ENCODE measurements at places on chromosomes 6 and 20.
A peak's percentile ranks its signal among the peaks of the same experiment; 100 is the strongest.

DNA sequence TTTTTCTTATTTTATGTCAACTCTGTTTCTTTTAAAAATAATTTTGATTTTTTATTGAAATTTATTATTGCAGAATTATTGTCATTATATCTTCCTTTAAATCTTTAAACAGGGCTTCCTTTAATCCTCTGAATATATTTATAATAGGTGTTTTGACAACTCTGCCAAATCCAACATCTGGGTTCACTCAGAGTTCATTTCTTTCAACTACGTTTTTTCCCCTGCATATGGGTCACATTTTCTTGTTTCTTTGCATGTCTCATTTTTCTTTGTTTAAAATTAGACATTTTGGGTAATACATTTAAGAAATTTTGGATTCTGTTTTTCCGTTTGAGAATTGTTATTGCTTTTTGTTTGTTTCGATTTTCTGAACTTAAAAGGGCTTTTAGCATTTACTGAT, 655.1 kb upstream of the CITED2 start:
- peak; percentile 30 for DNase-seq

DNA sequence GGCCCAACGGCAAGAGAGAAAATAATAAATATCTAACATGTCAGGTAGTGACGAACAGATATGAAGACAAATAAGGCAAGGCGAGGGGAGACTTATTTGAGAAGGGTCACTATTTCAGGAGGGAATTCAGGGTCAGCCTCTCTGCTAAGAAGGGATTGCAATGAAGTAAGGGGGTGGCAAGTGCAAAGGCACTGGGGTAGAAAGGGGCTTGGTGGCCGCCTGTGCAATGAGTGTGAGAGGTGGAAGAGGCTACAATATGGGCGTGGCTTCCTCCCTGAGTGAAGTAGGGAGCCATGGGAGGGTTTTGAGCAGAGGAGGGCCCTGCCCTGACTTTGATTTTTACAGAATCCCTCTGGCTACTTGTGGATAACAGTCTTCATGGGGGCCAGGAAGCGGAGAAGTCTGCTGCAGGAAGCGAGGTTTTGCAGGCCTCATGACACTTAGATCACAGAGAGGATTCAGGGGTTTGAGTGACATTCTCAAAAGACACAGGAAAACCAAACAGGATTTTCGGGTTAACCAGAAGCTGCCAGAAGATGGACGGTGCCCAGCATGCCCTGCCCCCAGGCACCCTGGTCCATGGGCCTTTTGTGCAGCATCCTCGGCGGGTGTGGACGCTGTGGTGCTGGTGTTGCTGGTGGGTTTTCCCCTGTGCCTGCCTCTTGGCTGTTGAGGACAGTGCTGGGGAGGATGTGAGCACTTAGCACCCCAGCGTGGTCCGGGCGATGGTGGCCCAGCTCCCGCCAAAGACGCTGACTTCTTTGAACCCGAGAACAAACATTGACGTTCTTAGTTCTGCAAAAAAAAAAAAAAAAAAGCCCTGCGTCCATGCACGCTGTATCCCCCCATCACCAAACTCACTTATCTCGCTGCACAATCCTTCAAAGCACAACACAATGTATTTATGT, 124.2 kb upstream of the PTPN1 start:
- no peak for DNase-seq

DNA sequence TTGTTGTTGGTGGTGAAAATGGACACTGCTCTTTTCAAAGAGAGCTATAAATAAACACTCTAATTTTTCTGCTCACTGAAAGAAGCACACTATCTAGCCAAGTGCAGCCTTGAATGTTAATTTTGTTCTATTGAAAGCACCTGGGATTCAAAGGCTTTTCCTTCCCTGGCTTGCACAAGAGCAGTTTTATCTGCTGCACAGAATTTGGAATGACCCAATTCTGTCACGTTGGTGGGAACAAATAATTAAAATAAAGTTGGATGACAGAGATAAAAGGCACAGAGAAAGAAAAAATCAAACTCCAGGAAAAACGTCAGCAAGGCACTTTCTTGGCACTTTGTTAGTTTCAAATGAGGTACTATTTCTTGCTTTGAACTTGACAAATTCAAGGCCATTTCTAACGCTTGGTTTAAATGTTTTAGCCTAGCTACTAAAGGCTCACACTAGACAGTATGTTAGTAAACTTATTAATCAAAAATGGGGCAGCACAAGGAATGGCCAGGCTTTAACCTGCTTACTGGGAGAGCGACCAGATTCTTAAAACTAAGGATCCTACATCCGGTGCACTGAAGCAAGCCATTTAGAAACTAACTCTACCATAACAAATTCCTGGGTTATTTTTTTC, 145.5 kb upstream of the ARG1 start:
- no peak for DNase-seq

DNA sequence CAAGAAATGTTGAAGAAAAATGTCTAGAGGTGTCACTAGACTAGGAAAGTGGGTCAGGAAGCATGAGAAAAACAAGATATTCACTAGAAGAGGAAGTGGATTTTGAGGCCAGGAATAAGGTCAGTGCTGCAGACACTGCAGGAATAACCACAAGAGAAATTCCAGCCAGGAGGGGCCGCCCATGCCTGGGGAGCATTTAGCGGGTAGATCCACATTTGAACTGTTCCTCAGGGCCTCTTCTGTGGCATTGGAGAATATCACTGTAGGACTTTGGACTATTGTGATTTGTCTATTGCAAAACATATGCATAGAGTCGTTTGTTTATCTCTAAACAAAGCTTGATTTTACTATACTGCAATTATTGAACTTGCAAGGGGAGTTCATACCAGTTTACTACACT, 49.6 kb upstream of the CCDC28A start:
- DNase-seq = peak; percentile 13

DNA sequence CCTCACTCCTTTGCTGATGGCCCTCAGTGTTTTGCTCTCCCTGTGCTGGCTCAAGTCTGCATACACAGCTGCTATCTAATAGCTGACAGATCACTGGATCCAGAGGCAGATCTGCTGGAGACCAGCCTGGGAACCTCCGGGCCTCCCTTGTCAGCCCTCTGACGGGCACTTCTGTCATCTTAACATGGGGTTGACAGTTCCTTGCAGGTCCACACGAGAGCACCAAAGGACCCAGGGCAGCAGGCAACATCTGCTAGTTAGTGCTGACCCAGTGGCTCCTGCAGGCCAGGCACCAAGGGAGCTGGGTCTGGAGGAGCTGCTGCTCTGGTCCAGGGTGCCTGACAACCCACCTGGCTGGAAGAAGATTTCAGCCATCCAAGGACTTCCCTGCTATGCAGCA, 208.1 kb downstream of the UST start:
- DNase-seq = no peak

GRCh38 chr6:3721810-3722621, 29.5 kb downstream of the PXDC1 start:
- peak; percentile 75 for DNase-seq

DNA sequence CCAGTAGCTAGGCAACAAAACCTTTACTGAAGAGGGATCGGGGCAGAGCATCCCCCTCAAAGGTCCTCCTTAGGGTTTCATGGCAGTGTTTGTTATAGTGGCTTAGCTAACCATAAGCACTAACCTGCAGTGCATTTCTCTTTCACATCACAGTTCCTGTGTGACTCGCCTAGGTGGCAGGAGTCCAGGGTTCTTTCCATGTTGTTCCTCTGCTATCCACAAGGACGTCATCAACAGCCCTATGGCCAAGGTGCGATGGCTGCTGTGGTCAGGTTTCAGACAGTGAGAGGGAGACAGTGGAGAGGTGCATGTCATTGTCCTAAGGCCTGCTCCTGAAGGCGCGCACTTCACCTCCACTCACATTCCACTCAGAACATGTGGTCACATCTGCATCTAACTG, 38.8 kb upstream of the FOXA2 start:
- DNase-seq = no peak

DNA sequence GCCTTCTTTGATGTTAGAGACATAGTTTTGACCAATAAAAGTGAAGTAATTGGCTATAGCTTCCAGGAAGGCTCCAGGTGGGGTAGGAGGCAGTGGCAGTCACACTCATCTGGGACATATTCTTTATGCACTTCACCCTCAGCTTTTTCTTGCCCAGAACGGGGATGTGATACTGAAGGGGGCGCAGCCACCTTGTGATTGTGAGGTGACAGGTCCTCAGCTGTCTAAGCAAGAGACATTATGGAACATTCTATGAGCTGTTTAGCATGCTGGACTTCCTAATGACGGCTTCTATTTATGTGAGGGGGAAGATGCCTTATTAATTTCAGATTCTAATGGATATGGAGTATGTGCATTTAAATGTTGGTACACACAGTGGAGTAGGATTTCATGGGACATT, 151.3 kb upstream of the ZFP64 start:
- DNase-seq = no peak

- no peak for DNase-seq
These were observed 1.1 kb downstream of the RNF114 start for GRCh38 chr20:49937027-49937929.

GRCh38 chr20:23356203-23356602, 5.6 kb downstream of the NXT1 start:
- no peak for DNase-seq

DNA sequence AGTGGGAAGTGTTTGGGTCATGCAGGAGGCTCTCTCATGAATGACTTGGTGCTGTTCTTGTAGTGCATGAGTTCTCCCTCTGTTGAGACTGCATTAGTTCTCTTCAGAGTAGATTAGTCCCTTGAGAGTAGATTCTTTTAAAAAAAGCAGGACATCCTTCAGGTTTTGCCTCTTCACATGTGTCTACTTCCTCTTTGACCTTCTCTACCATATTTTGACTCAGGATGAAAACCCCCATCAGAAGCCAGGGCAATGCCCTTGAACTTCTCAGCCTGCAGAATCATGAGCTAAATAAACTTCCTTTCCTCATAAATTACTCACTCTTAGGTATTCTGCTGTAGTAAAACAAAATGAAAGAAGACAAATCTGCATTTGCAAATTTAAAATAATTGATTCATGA, 170.3 kb downstream of the CD109 start:
- no peak for DNase-seq

DNA sequence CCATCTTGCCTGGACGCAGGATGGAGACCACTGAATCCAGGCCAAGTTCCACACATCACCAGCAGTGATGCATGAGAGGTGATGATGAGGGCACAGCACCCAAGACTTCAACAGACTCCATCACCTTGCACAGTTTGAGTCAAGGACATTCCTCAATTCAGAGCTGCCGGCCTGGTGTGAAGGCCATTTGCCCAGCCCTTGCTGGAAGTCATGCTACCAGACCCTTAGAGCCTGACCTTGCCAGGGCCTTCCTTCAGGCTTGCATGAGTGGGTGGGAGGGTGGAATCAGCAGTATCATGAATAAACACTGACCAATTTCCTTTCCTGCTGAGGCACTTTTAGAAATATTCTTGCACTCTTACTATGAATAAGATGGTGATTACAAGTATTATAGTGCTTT, 130.2 kb upstream of the SSTR4 start:
- DNase-seq = no peak

DNA sequence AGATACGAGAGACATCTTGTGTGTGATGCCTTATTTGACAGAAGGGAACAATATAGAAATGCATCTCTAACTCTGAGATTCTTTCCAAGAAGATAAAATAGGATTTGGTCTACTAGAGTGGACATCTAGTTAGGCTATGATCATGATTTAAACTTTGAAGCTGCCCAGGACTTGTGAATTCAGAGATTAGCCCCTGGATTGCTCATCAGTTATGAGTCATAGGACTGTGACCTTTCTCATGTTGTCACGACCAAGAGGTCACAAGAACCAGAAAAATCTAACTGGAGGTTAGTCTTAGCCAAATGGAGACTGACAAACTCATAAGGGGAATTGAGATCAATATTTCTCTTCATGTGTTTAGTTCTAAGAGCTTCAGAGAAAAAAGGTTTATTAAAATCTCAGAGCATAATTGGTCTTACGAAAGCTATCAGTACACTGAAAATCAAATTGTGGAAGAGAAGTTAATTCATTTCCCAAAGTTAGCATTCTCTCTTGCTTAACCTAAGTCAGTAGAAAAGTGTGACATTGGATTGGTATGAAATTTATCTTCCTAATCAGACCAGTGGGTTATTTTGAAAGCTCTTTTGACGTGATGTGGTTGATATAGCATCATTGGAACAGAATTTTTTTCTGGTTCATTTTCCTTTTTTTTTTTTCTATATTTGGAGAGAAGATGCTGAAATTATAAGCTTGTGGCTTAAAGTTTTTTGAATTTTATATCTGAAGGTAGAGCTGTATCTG, 245.7 kb downstream of the RNF144B start:
- DNase-seq = no peak

DNA sequence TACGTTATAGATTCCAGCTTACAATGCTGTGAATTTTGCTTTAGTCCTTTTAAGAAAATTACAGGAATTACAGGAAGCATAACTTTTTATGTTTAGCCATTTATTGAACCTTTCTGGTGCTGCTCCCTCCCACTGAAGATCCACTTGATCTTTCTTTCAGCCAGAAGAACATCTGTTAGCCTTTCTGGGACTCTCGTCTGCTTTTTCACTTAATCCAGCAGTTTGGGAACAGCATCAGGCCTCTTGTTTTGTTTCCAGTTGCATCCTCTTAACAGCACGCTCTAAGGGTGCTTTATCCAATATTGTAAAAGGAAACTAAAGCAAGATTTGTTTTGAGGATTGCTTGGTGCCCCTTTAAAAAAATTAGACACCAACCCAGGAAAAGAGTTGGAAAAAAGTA, 10.3 kb upstream of the CYP24A1 start:
- DNase-seq = no peak
